ENCODE measurements at places on chromosomes 13 and 19.
A peak's percentile ranks its signal among the peaks of the same experiment; 100 is the strongest.

GRCh38 chr13:113087923-113088690 lies 17.5 kb upstream of the F7 start:
- DNase-seq = no peak

DNA sequence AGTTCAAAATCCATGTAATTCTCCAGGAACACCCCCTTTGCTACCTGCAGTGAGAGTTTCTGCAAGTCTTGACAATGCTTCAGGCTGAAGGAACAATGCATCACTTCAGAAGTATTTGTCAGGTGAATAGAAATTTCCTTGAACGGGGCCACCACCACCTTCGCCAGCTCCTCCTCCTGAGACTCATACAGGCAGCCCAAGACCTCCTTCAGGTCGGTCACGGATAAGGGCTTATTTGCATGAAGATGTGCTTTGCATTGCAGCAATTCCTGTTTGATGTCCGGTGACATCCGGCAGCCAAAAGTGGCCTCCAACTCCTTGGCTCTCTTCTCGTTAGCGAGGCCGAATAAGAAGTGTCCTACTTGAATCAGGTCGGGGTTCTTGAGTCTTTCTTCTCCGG lies 8.4 kb downstream of the NLRP7 start:
- no peak for DNase-seq

DNA sequence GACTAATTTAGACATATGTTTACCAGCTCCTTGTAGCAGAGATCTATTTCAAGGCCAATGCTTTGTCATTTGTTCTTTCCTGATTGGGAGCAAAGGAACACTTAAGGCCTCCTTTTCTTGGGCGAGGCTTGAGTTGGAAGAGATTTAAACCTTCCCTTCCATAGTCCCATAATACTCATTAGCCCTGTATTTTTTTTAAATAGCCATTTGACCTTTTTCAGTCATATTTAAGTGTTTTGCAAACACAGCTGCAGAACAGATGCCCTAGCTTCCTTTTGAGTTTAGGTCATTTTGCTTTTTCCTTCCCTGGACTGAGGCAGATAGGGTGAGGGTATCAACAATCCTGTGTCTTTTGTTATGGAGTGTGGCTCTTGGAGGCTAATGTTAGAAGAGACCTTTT lies 198.3 kb downstream of the NBEA start:
- DNase-seq = no peak

DNA sequence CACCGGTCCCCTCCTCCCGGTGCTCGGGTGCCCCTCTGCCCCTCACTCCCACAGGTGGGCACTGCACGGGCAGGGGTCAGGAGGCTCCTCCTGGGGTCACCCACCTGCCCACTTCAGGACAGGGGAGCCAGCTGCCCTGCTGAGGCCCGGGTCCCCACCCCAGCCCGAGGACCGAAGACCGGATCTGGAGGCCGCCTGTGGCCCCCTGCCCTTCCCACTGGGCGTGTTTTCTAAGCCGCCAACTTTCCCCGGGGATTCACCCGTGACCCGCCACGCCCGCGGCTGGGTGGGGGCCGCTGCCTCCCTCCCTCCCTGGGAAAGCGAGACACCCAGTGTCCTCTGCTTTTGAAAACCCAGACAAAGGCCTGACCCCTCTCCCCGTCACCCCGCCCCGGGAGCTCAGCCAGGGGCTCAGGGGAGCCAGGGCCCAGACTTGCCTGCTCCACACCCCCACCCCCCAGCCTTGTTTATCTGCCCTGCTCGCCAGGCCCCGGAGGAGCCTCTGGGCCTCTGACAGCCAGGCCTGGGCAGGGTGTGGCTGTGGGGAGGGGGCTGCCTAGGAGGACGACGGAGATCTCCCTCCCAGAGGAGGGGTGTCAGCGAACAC lies 1.3 kb downstream of the PALM start:
- DNase-seq = no peak

DNA sequence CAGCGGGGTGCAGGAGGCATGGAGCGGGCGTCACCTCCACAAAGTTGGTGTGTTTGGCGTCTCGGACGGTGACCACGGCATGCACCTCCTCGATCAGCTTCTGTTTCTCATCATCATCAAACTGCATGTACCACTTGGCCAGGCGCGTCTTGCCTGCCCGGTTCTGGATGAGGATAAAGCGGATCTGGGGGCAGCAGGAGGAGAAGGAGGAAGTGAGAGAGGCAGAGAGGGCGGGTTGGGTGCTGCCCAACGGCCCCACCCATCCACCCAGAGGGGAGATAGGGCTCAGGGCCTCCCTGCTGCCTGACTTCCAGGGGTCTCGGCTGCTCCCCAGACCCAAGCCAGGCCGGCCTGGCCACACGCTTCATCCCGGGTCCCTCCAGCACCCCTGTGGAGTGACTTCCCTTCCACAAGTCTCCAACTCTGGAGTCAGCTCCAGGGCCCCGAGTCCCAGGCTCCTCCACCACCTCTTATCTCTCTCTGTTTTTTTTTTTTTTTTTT lies 4.6 kb downstream of the AP2S1 start:
- no peak for DNase-seq

- no peak for DNase-seq
Observed at GRCh38 chr19:53294786-53295441, 27.4 kb upstream of the VN1R4 start.

DNA sequence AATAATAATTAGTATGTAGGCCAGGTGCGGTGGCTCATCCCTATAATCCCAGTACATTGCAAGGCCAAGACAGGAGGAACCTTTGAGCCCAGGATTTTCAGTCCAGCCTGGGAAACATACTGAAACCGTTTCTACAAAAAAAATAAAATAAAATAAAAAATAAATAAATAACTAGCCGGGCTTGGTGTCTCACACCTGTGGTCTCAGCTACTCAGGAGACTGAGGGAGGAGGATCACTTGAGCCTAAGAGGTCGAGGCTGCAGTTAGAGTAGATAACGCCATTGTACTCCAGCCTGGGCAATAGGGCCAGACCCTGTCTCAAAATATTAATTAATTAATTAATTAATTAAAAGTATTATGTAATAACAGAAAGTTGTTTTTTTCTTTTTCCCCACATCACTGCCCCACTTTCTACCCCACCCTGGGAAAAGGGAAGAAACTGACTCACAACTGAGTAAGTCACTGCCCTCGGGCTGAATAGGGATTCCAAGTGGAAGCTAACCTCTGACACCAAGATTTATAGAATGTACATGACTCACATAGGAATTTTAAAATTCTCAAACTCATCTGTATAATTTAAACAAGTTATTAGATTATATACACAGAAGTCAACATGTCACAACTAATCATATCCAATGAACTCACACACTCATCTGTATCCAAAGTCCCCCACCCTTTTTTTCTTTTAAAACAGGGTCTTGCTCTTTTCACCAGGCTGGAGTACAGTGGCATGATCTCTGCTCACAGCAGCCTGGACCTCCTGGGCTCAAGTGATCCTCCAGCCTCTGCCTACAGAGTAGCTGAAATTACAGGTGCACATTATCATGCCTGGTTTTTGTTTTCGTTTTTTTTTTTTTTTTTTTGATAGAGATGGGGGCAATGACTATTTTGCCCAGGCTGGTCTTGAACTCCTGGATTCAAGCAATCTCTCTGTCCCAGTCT lies 12.5 kb downstream of the ZNF611 start:
- peak; percentile 92 for DNase-seq

DNA sequence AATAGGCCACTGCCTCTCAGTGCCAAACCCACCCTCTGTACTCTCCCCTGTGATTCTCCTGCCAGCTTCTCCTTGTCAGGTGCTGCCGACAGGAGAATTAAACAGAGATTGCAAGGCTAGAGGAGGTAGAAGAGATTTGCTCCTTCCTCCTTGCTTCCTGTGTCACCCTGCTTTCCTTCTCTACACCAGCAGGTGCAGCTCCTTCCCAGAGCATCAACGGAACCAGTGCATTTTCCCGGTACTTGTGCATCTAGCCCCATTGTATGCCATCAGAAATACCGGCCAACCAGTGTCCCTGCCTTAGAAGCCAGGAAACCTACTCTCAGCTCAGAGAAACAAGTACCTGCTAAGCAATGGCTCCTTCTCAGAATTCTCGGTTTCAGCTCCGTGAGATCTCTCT lies 253.2 kb downstream of the SUCLA2 start:
- DNase-seq = no peak

DNA sequence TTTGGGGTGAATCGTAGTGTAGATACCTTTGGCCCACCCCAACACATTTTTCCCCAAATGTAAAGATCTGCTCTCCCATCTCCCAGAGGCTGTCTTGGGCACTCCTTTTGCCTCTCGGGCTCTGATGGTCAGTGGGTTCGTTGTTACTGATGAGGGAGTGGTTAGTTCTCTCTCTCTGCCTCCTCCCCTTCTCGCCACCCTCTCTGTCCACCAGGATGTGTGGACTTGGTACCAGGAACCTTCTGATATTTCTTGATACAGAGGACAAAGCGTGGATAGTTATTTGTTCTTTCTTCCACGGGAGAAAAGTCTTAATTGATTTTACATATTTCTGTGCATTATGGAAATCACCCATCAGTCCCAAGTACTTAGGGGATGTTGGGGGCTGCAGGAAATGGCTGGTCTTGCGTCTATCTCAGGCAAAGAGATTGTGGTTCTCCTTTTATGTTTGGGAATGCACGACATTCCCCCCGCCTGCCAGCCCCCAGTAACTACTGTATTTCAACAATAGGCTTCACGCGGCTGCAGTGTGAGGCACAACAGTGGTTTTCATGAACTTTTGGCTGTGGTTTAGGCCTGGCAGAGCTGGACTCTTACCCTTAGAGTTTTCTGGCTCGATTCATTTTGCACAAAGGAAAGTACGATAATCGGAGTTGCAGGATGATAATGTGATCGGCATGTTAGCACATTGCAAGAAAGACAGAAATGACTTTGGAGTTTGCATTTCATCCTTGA lies 79.0 kb upstream of the ZNF536 start:
- no peak for DNase-seq

DNA sequence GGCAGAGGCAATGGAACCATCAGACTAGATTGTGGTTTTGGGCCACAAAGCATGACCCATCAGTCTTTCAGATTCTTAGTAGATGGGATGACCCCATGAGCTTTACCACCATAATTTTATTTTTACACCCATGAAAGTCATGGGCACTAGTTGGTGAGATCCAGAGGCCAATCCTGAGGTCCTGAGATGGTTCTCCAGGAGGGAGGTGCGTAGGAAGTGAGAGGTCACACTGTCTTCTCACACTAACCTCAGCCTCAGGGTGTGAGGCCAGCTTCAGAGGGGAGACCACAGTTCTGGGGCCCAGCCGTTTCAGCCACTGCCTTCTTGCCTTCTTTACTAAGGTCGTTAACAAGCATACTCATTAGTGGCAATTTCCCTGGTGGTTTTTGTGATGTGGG lies 106.4 kb downstream of the AKAP11 start:
- DNase-seq = no peak

- no peak for DNase-seq
Observed at GRCh38 chr19:3760871-3761361, 576 bp downstream of the APBA3 start.

DNA sequence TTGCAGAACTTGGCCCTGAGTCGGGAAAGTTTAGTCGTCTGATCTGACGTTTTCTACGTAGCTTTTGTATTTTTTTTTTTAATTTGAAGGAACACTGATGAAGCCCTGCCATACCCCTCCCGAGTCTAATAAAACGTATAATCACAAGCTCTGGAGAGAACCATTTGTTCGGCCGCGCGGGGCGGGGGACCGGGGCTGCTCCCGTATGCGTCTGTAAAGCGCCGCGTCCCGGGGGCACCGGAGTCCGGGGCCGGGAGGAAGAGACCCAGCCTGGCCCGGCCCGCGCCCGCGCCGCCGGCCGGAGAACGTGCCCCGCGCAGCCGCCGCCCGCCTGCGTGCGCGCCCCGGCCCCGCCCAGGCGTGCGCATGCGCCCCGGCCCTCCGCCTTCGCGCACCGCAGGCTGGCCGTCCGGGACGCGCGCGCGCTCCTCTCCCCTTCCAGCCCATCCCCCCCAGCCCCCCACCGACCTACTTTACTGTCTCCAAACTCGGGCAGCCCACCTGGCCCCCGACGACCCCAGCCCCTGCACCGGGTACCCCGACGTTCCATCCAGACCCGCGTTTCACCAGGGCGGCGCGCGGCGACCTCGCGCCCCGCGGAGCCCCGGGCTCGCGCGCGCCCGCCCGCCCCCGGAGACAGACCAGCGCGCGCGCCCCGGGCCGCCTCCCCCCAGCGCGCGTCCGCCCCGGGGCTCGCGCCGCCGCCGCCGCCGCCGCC lies 785 bp upstream of the USF2 start:
- peak; percentile 79 for DNase-seq

- no peak for DNase-seq
Observed at GRCh38 chr13:52652980-52653303, 306 bp downstream of the SUGT1 start.
